ENCODE measurements at places on chromosomes 5 and 9.

GRCh38 chr9:34335376-34335775 lies 6.0 kb downstream of the NUDT2 start:
- no peak for DNase-seq

DNA sequence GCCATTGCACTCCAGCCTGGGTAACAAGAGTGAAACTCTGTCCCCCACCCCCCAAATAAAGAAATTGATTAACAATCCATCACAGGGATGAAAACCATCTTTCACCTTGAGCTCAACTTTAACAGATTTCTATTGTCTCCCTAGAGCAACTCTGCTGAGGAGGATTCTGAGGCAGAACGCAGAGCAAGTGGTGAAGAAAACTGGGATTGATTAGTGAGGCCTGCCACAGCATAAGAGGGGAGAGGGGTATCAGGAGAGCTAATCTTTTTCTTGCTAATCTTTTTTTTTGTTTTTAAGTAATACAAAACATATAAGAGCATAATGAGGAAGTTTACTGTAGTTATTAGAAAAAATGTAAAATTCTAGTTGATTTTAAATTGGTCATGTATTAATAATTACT lies 8.9 kb downstream of the TXNDC8 start:
- no peak for DNase-seq

DNA sequence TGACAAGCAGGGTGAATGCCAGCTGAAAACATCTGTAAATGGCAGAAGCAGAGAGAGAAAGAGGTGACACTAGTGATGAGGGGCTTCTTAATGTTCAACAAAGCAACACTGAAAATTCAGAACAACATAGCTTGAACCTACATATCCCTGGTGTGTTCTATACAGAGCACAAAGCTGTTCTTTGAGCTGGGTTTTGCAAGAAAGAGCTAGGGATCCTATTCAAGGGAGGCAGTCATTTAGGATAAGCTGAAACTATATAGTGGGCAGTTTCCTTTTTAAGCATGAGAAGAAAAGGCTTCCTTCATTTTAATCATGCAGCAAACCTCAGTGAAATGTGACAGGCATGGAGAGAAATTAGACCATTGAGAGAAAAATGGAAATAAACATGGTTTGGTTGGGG lies 45.6 kb upstream of the RAI14 start:
- DNase-seq = no peak

- no peak for DNase-seq
These were observed 420.0 kb downstream of the SEMA5A start for GRCh38 chr5:9125852-9126251.
